Peyer's patch (tissue), 4 donors: ENCODE measurements at places on chromosomes 12 and 14. TPM values are rescaled to one million over a fixed set of nuclear protein-coding genes. Genes with fewer than 3 reads are reported as not detected.

GRCh38 chr12:65881965-65882413 is 57.7 kb downstream of the HMGA2 start:
- DNase-seq: peak; percentile 17

- no peak for DNase-seq
Measured at GRCh38 chr12:15684896-15685658, 104.1 kb downstream of the EPS8 start.

- no peak for DNase-seq
Measured at GRCh38 chr12:66058554-66058953, 72.0 kb downstream of the LLPH start.

GRCh38 chr12:51429700-51430099 is 5.1 kb downstream of the SLC4A8 start:
- no peak for DNase-seq

DNA sequence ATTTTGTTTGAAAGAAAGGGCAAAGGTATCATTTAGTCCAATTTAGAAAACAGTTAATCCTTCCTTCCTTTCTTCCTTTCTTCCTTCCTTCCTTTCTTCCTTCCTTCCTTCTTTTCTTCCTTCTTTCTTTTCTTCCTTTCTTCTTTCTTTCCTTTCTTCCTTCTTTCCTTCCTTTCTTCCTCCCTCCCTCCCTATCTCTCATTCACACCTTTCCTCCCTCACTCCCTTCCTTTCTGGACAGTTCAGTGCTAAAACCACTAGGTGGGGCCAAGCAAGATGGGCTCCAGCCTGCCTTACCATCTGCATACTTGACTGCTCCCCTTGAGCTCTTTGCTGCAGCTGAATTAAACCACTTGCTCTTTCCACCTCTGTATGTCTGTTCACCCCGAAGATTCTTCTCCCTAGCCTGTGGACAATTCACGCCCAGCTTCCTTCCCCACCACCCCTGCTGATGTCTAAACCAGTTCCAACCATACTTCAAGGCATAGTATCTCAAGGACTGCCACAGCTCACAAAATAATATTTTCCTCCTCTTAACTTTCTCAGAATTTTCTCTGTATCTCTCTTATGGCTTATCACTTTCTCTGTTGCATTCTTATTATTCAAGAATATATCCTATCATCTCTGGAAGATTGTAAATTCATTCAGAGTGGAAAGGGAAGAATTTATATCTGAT is 78.0 kb downstream of the DBX2 start:
- no peak for DNase-seq

DNA sequence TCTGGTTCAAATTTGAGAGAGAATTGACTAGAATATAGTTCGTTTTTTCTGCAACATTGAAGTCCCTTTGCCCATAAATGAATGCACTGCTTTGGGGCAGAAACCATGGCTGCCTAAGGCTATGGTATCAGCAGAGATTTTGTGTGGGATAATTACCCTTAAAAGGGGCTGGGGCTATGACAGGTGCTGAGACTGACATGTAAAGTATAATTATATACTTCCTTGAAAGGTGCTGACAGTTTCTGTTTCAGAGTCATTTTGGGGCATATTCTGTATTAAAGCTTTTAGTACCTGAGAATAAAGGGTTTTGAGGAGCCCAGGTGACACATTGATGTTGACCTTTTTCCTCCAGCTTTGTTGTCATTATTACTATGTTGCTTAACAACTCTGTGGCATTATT is 150.3 kb upstream of the PTPRQ start:
- DNase-seq: no peak

- no peak for DNase-seq
Measured at GRCh38 chr14:45150386-45150890, 14.7 kb downstream of the FANCM start.

GRCh38 chr12:59164991-59165718 is 244.9 kb upstream of the LRIG3 start:
- no peak for DNase-seq

DNA sequence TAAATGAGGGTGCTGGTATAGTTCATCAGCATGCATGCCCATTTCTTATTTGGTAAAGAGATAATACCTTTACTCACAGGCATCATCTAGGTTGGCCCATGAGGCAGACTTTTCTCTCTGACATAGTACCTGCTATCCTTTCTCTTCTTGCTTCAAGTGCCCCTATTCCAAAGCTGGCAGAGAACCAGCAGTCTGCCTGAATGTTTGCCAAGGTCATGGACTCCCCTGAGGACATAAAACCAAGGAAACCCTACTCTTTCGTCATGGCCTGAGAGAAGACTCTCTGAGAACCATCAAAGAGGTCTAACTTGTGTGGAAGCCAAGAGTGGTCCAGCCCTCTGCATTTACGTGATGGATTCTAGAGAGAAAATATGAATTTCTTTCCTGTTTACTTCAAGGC is 11.9 kb downstream of the PPP1R36 start:
- DNase-seq: no peak

- no peak for DNase-seq
Measured at GRCh38 chr12:13027032-13027431, 17.1 kb upstream of the FAM234B start.

DNA sequence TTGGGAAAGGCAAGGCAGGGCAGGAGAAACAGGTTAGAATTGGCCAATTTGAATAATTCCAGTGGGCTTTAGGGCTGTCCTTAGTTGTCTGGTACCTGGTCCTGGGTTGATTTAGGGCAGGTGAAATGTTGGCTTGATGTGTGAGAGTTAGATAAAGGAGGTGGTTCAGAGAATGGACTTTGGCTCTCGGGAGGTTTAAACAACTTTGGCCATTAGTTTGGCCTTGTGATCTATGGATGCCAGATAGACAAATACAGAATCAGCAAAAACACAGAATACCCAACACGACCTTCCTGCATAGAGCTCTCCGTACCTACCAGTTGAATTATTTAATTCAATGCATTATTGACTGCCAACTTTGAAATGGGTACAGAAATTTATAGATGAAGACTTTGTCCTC is 35.1 kb downstream of the SCN8A start:
- no peak for DNase-seq

DNA sequence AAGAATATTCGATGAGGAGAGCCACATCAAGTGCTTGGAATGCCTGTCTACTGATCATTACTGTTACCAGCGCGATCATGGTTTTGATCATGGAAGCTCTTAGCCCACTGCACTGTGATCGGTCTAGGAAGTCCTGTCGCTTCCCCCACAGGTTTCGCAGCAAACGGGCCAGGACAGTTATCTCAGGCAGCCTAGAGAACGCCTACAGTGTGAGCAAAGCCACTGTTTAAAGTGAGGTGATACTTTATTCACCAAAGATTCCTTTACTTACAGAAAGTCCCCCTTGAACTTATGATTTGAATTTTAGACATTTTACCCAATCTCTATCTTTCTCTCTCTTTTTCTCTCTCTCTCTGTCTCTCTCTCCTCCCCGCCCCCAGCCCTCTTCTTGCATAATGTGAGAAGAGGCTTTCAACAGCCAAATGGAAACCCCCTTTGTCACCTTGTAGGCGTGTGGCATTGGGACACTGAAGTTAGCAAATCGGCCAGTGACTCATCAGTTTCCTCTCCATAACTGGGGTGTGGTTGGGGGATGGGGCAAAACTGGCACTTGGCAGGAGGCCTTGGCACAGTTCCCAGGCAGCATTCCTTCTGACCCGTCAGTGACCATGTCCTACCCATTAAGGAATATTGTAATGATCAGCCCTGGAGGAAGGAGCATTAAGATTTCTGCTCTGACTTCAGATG is 214.8 kb downstream of the CHST11 start:
- DNase-seq: peak; percentile 80

DNA sequence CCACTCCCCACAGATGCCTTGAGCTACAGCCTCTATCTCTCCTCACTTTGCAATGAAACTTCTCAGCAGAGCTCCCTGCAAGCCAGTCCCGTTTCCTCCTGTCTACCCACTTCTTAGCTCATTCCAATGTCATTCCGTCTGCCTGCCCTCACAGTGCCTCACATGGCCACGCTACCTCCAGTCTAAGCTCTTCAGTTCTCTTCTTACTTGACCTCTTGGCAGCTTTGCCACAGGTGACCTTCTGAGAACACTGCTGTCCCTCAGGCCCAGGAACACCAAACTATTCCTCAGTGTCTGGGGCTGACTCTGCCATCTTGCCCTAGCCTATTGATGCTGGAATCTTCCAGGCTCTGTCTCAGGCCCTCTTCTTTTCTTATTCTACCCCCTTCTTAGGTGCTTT is 110.1 kb downstream of the EGLN3 start:
- no peak for DNase-seq

DNA sequence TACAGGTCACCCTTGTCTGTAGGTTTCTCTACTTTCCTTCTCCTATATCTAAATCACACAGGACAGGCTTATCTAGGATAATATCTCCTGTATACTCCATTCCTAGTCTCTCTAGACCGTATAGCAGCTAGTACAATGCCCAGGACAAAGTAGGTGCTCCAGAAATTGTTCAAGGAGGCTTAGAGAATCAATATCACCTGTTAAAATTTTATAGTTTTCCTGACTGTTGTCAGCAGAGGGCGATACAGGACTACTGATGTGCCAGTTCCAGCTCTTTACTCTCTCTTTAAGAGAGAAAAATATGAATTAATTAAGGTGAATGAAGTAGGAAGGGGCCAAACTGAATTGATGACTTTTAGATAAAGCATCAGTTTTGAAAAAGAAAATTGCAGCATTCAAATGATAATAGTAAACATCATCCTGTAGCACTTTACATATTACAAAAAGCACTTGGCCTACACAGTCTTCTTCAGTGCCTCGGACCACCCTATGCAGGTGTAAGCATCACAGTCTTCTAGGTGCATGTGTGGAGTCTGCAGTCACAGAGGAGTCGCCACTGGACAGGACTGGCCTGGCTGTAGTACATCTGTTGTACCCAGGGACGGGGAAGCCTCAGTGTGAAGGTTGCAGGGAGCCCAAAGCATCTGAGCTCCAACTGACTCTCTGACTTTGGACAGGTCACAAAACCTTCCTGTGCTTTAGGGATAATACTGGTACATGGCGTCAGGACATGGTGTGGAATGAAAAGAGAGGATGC is 61.9 kb upstream of the MAX start:
- no peak for DNase-seq

GRCh38 chr14:64855721-64856528 is 23.8 kb downstream of the SPTB start:
- no peak for DNase-seq

- no peak for DNase-seq
Measured at GRCh38 chr14:61615743-61616523, 79.4 kb upstream of the HIF1A start.

GRCh38 chr12:28114488-28114887 is 75.8 kb upstream of the CCDC91 start:
- no peak for DNase-seq

TAS2R30 gene
- 12.9 TPM for total RNA-seq

DACT1 gene
- 3.5 TPM for total RNA-seq

CLEC2A gene
- not detected for total RNA-seq

KLRC3 gene
- total RNA-seq: 2.8 TPM

TMEM30B gene
- 128 TPM for total RNA-seq

NR4A1 gene
- total RNA-seq: 65.6 TPM

CCDC197 gene
- total RNA-seq: not detected

AQP5 gene
- total RNA-seq: not detected

SLC5A8 gene
- total RNA-seq: 0.18 TPM
